ENCODE measurements at places on chromosomes 3 and 15.

GRCh38 chr3:106413683-106414082, 544.9 kb upstream of the CBLB start:
- DNase-seq: no peak

GRCh38 chr3:66662894-66663293, 162.1 kb upstream of the LRIG1 start:
- no peak for DNase-seq

DNA sequence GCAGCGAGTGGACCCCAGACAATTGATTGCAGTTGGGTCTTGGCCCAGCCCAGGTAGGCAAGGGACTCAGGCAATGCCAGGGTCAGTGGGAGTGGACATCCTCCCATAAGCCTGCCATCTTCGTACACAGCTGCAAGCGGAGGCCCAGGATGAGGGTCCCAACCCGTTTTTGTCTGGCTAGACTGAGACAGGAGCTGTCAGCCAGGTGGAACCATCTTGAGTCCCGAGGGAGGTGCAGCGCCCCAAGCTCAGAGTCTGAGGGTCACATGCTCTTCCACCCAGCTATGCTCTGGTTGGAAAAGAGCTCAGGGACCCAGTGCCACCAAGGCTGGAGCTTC, 22.6 kb upstream of the IP6K2 start:
- no peak for DNase-seq

DNA sequence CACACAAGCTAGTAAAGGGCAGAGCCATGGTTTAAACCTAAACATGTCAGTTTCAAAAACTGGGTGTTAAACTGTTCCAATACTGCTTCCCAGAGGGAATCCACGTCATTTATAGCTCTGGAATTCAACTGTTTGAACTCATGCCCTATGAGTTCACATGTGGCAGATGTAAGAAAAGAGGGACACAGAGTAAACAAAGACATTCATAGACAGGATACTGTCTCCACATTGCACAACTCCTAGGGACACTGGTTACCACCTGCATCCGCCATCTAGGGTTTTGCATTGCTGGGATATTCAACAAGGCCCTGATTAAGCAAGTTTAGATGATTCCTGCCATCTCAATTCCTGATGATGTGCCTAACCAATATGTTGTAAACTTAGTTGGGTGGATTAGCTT, 134.1 kb upstream of the COL8A1 start:
- DNase-seq: no peak

- no peak for DNase-seq
Observed at GRCh38 chr3:54931182-54931581, 3.3 kb upstream of the LRTM1 start.

DNA sequence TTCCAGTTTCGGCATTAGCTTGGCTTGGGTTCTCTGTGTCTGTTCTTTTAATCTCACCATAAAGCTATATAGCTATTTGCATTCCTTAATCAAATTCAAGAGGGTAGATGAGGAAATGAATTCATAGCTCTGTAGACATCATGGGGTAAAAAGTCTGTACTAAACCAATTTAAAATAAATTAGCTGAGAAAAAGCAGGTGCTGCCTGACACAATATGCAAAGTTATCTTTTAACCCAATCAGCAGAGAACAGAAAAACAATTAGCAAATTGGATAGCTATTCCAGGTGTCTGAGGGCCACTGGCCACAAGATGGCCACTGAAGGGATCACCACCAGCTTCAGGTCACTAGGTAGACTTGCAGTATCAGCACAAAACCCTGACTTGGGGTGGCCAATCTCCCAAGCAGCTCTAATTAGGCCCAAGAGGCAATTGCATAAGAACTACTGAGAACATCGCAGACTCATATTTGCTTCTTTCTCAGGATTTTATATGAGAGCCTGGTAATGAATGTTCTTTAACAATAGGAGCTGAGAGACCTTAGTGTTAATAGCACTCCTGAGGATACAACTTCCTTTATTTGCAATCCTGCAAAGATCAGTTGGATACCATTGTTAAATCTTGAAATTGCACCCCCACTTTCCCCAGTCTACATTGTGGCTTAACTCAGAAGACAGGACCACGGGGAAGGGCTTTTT, 494.3 kb downstream of the PDCD6IP start:
- DNase-seq: no peak

DNA sequence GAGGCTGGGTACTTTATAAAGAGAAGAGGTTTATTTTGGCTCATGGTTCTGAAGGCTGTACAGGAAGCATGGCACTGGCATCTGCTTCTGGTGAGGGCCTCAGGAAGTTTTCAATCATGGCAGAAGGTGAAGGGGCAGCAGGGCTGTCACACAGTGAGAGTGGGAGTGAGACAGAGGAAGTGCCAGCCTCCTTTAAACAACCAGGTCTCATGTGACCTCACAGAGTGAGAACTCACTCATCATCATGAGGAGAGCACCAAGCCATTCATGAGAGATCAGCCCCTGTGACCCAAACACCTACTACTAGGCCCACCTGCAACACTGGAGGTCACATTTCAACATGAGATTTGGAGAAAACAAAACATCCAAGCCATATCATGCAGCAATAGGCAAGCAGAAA, 9.3 kb upstream of the RFTN1 start:
- DNase-seq: no peak

DNA sequence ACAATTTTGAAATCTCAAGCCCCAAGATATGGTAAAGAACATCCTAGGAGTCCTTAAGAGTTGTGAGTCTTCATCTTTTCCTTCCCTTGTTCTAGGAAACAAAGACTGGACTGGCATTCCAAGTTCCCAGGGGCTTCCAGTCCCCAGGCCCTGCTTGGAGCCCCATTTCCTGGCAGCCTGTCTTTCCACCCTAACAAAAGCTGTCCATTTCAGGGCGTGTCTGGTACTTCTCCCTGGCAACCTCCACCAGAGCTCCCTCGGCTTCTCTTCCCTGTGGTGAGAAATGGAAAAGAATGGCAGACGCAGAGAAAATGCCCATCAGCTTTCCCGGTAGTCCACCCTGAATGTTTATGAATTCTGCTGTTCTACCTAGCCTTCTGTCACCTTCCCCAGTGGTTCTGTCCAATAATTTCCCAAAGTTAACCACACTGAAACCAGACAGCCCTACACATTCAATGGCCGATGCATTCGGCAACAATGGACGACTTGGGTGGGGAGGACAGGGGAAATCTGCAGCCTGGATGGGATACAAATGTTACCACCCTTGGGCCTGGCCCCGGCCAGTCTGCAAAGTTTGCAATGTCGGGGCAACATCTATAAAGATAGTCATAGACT, 6.8 kb downstream of the RAB6B start:
- no peak for DNase-seq

DNA sequence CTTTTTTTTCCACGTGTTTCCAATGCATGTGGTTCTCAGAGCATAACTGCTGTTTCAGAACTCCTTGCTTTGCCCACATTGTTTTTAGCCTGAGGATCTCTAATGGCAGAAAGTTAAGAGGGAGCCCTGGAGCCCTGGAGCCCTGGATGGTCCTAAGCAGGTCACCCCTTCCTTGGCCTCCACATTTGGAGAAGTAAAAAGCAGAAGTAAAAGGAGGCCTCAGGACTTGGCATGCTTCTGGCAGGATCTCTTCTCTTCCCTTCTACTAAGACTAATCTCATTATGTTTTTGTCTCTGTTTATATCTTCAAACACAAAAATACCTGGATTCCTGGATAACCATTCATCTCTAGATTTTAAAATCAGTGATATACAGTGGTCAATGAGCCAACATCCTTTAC, 50.1 kb downstream of the P2RY1 start:
- no peak for DNase-seq

DNA sequence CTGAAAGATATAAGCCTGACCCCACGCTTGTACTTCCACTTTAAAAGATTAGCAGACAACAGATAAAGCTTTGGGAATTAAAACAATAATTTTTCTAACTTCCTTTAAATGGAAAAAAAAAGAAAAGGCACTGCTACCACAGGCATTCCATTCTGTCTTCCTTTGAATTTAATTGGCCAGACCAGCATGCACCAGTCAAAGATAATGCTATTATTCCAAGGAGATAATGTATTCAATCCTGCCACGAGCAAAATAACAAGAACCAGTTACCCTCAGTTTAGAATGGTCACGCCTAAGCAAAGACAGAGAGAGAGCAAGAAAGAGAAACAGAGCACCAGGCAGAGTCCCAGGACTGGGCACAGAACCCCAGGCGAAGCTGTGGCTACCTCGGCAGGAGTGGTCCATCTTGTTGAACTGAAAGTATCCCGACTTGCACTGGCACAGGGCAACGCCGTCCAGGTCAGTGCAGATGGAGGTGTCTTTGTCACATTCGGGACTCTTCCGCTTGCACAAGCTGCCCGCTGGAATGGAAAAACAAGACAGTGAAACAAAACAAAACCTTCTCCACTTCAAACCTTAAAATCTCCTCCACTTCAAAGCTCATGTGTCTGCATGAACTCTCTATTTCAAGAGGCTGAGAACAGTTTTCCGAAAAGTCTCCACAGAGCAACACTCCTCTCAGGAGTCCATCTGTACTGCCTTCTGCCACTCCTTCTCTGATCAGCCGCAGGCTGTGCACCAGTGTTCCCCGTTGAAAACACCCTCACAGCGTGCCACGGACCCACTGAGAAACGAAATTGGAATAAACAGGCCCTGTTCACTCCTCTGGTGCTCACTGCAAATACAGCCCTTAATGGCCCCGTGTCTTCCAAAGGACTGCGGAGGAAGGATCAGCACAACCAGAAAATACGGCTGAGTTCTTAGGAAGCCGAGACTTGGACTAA, 58.2 kb downstream of the HEG1 start:
- DNase-seq: no peak

- no peak for DNase-seq
Observed at GRCh38 chr15:65650312-65651041, 28.7 kb downstream of the SLC24A1 start.

GRCh38 chr15:81111510-81112470, 22.3 kb upstream of the CFAP161 start:
- no peak for DNase-seq

DNA sequence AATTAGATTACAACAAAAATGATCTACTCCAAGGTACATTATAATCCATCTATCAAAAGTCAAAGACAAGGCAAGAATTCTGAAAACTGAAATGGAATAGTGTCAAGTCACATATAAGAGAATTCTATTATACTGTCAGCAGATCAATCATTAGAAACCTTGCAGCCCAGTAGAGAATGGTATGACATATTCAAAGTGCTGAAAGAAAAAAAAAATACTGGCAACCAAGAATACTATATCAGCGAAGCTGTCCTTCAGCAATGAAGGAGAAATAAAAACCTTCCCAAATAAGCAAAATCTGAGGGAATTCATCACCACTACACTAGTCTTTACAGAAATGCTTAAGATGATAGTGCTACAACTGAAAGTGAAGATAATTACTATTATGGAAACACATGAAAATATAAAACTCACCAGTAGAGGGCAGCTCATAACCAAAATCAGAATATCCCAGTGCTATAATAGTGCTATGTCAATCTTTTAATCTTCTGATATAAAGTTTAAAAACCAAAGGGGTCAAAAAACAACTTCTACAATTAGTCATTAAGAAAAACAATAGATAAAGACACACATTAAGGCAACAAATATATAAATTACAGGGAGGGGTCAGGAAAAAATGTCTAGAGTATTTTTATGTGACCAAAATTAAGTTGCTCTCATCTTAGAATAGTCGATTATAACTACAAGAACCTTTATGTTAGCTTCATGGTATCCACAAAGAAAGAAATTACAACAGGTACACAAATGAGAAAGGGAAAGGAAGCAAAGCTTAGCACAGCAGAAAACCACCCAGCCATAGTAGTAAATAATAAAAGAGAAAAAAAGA, 190.7 kb upstream of the CNTN6 start:
- no peak for DNase-seq

DNA sequence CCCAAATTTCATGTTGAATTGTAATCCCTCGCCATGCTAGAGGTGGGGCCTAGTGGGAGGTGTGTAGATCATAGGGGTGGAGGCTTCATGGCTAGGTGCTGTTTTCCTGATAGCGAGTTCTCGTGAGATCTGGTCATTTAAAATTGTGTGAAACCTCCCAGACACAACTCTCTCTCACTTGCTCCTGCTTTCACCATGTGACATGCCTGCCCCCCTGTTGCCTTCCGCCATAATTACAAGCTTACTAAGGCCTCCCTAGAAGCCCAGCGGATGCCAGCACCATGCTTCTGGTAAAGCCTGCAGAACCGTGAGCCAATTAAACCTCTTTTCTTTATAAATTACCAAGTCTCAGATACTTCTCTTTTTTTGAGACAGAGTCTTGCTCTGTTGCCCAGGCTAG, 36.0 kb downstream of the CCDC54 start:
- DNase-seq: no peak

- no peak for DNase-seq
Observed at GRCh38 chr3:139518926-139519842, 20.4 kb downstream of the RBP1 start.

GRCh38 chr3:99013777-99014315, 112.4 kb upstream of the DCBLD2 start:
- DNase-seq: no peak

DNA sequence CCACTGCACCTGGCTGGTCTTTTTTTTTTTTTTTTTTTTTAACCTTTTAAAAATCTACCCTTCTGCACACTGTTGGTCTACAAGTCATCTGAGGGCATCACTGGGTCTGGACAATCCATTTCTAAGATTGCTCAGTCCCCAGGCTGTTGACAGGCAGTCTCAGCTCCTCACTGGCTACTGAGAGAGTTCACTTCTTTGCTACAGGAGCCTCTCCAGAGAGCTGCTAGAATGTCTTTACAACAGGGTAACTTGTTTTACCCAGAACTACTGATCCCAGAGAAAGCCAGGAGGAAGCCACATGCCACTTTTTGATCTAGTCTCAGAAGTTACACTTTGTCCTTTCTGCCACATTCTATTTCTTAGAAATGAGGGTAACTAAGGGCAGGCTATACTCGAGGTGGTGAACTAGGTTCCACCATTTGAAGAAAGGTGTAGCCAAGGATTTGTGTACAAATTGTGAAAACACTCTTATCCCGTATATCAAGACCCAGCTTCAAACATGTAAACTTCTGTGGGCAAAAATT, 5.7 kb upstream of the CCNB2 start:
- DNase-seq: no peak

GRCh38 chr3:32531010-32531647, 28.5 kb upstream of the CMTM6 start:
- DNase-seq: no peak

DNA sequence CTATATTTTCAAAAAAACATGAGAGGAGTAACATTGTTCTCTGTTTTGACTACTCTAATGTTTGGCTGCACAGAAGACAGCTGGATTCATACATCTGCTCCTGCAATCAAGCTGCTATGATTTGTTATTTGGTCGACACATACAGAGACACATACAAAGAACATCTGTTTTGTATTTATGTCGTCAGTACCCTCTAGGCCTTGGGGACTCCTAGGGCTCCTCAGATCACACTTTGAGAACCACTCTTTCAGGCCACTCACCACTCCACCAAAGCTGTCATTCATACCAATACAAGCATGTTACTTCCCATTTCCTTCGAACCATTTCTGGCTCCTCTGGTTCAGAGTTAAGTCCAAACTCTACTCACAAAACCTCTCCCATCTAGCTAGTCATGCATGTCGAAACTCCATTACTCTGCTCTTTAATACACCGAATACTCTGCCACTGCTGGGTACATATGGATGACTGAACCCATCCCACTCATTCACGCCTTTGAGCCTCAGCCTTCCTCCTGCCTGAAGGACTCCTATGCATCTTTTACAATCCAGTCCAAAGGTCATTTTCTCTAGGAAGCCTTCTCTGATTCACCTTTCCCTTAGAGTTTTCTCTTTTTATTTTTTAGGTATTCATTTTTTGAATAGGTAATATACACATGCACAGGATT, 102.9 kb upstream of the ARHGEF3 start:
- DNase-seq: no peak

GRCh38 chr3:194029846-194030245, 106.1 kb upstream of the HES1 start:
- no peak for DNase-seq

GRCh38 chr15:101623367-101624304, 28.5 kb downstream of the TM2D3 start:
- DNase-seq: no peak
